Fibroblast of the aortic adventitia (primary cell): ENCODE measurements at places on chromosomes 12 and 14. TPM values are rescaled to one million over a fixed set of nuclear protein-coding genes. Genes with fewer than 3 reads are reported as not detected.

SERPINA1 gene
- not detected in 2 replicates for total RNA-seq

ESRRB gene
- not detected in 2 replicates for total RNA-seq

ADAM20 gene
- total RNA-seq = 1.3 and 1.4 TPM in 2 replicates

ARMH4 gene
- 4.2 and 13.2 TPM in 2 replicates for total RNA-seq

- DNase-seq = peak; percentile 65
Observed at GRCh38 chr14:95507701-95508103, 8.7 kb downstream of the SYNE3 start.

- peak; percentile 11 for DNase-seq
Observed at GRCh38 chr14:100762089-100762515, 35.4 kb downstream of the DLK1 start.

DNA sequence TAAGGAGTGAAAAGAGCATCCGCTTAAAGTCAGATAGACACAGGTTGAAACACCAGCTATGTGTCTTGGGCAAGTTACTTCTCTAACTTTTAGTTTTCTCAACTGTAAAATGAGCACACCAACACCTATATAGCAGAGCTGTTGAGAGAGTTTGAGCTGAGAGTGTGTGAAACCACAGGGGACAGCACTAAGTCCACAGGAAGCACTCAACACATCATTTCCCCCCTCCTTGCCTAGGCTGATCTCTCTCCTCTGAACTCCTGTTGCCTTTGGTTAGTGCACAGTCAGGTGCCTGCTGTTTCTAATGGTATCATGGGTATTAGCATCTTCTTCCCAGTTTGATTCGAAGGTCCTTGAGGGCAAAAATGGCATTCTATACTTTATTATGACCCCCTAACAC lies 176.7 kb downstream of the DPF3 start:
- no peak for DNase-seq

DNA sequence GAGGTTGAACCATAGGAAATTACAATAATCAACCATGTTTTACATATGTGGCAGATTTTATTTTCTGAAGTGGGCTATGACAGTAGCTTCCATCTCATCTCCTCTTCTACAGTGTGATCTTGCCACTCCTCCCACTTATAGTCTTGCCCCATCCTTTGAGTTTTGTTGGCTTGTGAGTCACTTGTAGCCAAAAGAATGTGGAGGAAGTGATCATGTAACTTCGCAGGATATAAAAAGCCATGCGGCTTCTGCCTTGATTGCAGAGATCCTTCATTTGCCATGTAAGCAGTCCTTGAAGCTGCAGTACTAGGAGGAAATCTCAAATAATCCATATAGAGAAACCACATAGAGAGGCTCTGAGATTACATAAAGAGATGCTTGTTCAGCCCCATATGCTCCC lies 13.7 kb upstream of the ZNF84 start:
- DNase-seq = no peak

GRCh38 chr14:73685328-73685727 lies 28.9 kb downstream of the PNMA1 start:
- no peak for DNase-seq

DNA sequence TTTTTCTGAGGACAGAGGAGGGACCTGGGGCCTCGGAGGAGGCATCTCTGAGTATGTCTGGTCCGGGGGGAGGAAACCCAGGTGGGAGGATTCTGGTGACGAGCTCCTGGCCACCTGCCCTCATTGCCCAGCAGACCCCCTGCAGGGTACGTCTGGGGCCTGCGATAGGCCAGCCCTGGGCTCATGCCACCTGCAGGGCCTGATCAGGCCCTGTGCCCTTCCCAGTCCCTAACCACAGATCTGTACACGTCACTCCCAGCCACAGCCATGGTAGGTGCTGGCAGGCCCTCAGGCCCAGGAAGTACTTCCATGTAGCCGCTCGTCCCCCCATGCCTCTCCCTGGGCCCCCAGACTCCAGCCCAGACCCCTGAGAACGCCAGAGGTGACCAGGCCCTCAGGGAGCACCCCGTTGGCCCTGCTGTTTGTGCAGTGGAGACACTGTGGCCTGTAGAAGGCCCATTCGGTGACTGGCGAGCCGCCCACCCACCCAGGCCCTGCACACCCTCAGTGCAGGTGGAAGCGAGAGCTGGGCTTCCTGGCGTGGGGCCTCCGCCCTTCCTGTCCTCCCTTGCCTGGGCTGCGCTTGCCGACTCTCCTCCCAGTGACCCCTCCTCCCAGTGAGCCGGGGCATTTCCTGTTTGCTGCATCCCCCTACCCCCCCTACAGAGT lies 5.7 kb downstream of the INF2 start:
- DNase-seq = no peak

GRCh38 chr14:49014476-49014875 lies 571.7 kb downstream of the RPS29 start:
- no peak for DNase-seq

DNA sequence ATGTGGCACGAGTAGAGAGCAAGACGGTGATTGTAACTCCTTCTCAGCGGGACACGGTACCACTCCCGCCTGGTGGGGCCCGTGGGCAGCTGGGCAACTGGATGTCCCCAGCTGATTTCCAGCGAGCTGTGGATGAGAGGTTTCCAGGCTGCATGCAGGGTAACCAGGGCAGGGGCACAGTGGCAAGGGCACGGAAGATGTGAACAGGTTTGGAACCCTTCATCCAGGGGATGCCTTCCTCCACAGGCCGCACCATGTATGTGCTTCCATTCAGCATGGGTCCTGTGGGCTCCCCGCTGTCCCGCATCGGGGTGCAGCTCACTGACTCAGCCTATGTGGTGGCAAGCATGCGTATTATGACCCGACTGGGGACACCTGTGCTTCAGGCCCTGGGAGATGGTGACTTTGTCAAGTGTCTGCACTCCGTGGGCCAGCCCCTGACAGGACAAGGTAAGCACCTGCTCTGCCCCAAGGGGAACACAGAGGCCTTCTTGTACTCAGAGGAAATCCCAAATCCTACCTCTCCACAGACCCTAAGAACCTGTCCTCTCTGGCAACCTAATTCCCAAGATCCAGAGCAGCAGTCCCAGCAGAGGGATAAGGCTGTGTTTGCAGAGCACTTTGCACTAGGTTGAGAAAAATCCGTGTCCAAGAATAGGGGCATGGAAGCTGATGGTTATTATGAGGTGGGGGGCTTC lies 4.3 kb downstream of the PCK2 start:
- no peak for DNase-seq

- peak; percentile 79 for DNase-seq
Observed at GRCh38 chr12:109110988-109111495, 5.3 kb upstream of the ACACB start.
